Mammary epithelial cell (primary cell): ENCODE measurements at places on chromosomes 12 and 14.

DNA sequence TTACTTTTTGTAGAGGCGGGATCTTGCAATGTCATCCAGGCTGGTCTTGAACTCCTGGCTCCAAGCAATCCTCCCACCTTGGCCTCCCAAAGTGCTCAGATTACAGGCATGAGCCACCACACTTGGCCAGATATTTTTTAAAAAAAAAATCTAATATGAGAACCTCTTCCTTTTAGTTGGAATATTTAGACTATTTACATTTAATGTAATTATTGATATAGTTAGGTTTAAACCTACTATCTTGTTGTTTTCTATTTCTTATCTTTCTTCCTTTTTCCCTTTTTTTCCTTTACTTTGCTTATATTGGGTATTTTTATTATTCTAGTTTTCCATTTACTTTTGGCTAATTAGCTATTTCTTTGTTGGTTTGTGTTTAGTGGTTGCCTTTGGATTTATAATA, 185.8 kb downstream of the SLC41A2 start:
- no peak for DNase-seq

GRCh38 chr12:66620688-66621087, 58.2 kb downstream of the GRIP1 start:
- DNase-seq = no peak

DNA sequence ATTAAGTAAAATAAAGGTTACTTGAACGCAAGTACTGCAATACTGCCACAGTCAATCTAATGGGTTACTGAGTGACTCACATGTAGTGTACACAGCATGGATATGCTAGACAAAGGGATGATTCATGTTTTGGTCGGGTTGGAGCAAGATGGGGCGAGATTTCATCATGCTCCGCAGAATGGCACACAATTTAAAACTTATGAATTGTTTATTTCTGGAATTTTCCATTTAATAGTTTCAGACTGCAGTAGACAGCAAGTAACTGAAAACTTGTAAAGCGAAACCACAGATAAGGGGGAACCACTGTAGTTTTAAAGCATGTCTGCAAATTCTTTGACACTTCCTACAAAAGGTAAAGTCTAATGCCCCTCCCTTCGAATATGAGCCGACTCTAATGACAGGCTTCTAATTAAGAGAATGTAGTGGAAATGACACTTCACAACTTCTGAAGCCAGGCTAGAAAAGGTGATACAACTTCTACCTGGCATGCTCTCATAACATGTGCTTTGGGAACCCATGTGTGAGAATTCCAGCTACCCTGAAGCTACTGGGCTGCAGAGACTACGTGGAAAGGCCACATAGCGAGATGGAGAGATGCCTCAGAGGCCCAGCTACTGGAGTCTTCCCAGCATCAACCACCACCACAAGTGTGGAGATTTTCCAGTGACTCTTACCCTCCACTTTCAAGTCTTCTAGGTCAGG, 13.9 kb upstream of the TCP11L2 start:
- DNase-seq = peak; percentile 93

DNA sequence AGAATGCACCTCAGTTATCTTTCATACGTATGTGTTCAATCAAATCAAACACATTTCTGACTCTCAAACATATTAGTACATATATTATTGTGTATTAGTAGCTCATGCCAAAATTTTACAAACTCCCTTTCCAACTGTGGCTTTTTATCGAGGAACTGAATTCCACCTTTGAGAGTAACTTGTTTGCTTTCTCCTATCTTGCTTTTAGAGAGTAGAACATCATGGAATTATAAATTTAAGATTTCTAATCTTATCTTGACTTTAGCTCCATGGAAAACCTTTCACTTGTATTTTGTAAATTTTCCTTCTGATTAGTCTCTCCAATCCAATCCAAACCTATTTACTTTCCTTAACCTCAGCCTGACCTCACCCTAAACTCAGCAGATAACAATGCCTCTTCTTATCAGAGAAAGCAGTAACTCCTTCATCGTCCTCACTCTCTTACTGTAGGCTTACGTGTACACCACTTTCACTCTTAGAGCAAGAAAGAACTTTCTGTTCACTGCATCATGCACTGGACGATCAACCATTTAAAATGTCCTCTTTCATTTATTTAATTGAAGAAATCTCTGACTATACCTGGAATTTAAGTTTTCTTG, 164.5 kb downstream of the TMTC3 start:
- no peak for DNase-seq

DNA sequence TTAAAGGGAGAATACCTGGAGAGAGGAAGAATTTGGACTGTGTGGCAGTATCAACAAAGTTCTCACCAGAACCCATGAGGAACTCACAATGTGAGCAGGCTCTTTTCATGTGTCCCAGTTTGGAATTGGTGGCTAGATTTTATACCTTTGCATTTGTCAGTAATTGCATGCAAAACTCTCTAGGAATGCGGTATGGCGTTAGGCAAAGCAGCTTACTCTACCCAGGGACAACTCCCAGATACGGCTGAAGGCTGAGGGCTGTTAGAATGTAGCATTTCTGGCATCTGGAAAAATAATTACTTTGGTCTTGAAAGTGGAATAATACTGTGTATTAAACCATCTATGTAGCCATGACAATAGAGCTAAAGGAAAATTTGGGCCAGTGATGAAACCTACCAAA, 635.5 kb downstream of the SLC16A7 start:
- DNase-seq = no peak

DNA sequence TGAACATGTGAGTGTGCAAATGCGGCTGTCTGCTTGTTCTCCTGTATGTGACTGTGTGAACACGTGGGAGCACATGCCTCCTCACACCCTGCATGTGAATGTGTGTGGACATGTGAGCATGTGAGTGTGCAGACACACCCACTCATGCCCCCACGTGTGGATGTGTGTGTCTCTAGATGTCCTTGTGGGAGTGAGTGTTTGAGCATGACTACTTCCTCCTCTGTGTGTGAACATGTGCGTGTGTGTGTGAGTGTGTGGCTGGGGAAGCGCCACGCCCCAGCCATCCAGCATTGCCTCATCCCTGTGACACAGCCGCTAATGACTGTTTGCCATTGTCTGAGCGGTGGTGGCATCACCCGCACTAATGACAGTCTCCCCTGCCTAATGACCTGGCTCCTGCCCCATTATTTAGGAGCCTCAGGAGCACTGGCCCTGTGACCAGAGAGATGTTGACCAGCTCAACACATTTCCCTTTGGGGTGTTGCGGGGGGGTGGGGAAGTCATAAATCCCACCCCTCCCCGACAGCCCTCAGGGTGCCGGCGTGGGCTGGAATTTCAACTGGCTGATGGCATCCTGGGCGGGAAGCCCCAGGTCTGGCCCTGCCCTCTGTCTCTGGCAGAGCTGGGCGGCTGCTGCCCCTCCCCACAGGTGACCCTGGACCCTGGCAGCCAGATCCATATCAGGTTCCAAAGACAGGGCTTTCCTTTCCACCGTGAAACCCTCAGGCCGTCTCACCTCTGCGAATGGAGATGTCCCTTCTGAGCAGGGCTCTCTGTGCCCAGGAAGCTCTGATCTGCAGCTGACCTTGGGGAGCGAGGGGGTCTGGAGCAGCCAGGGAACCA, 11.5 kb upstream of the KRT80 start:
- peak; percentile 87 for DNase-seq

- no peak for DNase-seq
Measured at GRCh38 chr14:55324812-55325211, 53.6 kb downstream of the FBXO34 start.

DNA sequence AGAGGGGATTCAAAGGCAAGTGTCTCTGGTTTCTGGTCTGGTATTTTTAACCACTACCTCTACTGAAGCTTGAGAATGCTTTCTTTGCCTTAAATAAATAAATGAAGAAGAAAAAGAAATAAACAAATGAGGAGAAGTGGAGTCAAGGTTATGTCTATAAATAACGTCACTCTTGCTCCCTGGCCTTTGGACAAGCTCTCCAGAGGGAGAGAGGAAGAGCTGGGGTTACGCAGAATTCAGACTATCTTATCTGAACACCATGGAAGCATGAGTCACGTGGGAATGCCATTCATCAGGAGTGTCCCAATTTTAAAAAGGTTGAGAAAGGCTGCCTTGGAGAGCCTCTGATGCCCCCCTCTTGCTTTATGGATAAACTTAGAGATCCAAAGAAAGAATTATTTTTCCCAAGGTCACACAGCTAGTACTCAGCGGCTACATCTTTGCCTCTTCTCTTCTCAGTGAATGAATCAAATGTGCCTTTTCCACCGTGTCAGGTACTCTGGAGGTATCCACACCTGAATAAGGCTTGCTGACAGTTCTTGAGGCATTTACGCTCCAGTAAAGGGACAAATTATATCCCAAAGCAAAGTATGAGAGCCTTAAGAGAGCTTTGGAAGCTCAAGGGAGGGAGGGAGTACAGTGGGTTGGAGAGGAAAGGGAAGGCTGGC, 12.9 kb upstream of the MSI1 start:
- no peak for DNase-seq

- DNase-seq = no peak
Measured at GRCh38 chr14:83053022-83053710, 1519.5 kb upstream of the SEL1L start.

- DNase-seq = no peak
Measured at GRCh38 chr14:51451561-51451960, 200.1 kb upstream of the FRMD6 start.

GRCh38 chr12:55815473-55815872, 2.1 kb downstream of the SARNP start:
- no peak for DNase-seq

DNA sequence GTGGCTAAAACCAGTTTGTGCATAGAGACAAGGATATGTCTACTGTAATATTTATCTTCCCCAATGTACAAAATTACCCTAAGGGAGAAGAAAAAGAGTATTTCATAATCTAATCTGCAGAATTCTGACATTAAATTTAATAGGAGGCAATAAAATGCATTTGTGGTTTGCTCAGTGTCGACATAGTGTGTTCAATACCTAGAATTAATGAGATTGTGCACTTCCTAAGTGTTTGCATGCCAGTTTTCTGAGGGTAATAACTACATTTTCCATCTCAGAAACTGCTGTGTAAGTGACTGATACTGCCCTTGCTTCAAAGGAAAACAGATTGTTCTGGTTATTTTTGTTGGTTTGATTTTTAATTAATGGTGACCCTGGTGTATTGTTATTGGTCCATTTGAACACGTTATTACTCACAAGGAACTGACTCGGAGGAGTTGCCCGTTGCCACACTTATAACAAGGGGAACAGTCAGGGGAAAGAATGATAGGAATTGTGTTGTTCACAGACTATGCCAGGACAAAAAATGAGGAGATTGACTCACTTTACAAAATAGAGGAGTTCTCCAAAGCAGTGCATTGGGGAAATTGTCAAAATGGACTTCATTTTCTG, 960.3 kb upstream of the TMEM132C start:
- peak; percentile 64 for DNase-seq

- DNase-seq = no peak
Measured at GRCh38 chr12:19055589-19055988, 73.9 kb upstream of the PLEKHA5 start.

- DNase-seq = no peak
Measured at GRCh38 chr14:80576401-80576800, 365.1 kb upstream of the DIO2 start.

DNA sequence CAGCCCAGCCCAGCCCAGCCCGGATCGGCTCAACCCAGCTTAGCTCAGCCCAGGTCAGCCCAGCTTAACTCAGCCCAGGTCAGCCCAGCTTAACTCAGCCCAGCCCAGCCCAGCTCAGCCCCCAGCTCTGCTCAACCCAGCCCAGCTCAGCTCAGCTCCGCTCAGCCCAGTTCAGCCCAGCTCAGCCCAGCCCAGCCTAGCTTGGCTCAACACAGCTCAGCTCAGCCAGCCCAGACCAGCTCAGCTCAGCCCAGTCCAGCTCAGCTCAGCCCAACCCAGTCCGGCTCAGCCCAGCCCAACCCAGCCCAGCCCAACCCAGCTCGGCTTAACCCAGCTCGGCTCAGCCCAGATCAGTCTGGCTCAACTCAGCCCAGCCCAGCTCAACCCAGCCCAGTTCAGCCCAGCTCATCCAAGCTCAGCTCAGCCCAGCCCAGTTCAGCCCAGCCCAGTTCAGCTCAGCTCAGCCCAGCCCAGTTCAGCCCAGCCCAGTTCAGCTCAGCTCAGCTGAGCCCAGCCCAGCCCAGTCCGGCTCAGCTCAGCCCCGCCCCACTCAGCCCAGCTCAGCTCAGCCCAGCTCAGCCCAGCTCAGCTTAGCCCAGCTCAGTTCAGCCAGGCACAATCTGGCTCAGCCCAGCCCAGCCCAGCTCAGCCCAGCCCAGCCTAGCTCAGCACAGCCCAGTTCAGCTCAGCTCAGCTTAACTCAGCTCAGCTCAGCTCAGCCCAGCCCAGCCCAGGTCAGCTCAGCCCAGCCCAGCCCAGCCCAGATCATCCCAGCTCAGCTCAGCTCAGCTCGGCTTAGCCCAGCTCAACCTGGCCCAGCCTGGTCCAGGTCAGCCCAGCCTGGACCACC, 331.7 kb downstream of the TMEM121 start:
- no peak for DNase-seq

- no peak for DNase-seq
Measured at GRCh38 chr14:76767681-76768656, 6.7 kb downstream of the VASH1 start.

DNA sequence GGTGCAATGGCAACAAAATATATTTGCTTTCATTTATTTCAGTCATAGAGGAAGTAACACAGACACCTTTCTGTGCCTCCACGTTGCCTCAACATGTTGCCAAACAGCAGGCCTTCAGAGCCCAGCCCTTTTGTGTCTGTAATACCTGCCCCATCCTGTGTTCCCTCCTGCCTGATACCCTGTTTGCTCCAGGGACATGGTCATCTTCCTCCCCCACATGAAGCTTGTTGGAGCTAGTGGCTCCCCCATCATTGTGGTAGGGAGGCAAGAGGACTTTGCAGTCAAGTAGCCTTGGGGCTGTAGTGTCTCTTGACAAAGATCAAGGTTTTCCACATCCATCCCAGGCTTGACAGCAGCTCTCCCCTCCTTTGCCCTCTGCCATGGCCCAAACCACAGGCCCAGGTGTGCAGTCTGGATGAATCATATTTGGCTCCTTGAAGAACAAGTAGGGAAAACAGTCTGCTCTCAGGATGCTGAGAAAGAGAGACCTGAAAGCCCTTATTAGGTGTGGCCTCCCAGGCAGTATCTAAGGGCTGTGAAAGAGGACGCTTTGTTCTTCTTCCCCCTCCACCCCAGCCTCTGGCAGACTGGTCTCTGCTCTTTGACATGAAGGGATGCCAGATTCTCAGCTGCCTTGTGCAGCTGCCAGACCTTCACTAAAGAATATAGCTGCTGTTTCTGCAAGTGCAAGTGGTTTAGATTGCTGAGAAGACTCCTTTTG, 329.0 kb downstream of the C12orf75 start:
- peak; percentile 98 for DNase-seq

GRCh38 chr12:49776413-49776812, 35.1 kb downstream of the TMBIM6 start:
- peak; percentile 64 for DNase-seq

- DNase-seq = no peak
Measured at GRCh38 chr14:100118396-100119011, 40.9 kb downstream of the DEGS2 start.

GRCh38 chr14:53148671-53149070, 4.5 kb downstream of the DDHD1 start:
- no peak for DNase-seq

- peak; percentile 81 for DNase-seq
Measured at GRCh38 chr14:73795974-73796373, 55.7 kb upstream of the PTGR2 start.

- DNase-seq = no peak
Measured at GRCh38 chr12:102050660-102051430, 10.9 kb downstream of the WASHC3 start.
